NCI-H2081 treated with DMSO at 0.1 percent for 48 hours (cell line): ENCODE measurements at places on chromosomes 5 and 9.

DNA sequence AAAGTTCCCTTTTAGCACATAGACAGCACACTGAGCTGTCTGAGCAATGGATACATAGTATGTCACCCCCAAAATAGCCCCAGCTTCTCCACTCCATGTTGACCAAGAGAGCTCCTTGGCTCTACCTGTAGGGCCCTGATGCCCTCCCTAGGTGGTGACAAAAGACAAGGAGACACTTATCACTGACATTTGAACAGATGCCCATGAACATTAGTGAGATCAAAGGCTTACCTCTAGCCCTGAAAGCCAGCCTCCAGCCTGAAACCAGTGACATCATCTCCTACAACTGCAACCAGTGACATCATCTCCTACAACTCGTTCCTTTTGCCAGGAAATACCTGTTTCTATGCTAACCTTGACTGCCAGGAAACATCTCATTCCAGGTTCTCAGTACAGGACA is 122.7 kb downstream of the FSTL4 start:
- DNase-seq: no peak

DNA sequence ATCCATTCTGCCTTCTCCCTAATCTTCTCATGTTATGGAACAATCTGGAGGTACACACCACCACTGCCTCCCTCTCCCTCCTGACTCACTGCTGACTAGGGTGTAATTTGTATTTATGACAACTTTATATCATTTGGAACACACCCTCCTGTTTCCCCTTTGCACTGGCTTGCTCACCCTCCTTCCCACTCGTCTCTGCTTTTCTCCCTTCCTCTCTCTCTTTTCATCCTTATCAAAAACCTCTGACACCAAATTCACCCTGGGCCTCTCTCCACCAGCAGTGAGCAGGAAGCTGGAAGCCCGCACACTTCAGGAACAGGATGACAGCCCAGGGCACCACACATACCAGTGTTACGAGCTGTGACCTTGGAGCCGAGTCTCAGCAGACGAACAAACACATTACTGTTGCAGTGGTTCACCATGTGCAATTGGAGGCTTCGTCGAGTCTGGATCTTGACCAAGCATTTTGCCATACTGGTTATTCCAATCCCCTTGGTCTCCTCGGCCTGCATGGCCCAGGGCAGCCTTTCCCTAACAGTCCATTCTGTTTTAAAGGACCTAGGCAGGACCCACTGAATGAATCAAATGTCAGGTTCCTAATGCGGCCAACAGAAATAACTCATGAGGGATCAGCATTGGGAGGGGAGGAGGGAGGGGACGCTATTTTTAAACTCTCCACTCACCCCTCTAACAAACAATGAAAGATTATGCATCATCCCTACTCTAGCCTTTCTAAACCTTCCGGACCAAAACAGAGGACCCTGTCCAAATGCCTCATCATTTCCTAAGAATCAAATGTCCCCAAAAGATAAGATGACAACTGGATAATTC is 203.9 kb upstream of the RASEF start:
- no peak for DNase-seq

DNA sequence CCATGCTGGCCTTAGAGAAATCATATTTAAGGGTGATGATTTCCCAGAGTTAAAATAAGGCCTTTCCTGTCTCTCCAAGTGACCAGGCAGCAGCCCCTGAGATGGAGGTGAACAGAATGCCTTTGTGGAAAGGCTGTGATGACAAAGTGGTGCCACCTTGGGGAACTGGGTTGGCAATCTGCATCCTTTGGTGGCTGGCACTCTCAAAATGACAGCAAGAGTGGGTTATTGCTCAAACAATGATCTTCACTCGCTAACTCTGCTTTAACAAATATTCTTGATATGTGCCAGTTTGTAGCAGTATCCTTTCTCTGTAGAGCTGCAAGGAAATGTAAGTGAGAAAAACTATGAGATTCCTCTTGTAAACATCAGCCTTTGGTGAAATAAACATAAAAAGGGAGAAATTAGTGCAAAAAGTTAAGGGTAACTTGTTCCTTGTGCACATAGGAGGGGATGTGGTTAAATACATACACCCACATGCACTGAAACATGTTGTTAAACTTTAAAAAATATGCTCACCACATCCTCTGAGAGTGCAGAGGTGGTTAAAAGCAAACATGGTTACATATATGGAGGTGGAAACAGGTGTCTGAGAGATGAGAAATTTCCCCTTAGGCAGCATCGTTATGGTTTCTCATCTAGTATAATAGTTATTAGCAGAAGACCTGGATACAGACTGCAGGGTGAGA is 373.4 kb upstream of the CTNND2 start:
- no peak for DNase-seq

- DNase-seq: no peak
Measured at GRCh38 chr5:153672347-153673090, 182.0 kb downstream of the GRIA1 start.

DNA sequence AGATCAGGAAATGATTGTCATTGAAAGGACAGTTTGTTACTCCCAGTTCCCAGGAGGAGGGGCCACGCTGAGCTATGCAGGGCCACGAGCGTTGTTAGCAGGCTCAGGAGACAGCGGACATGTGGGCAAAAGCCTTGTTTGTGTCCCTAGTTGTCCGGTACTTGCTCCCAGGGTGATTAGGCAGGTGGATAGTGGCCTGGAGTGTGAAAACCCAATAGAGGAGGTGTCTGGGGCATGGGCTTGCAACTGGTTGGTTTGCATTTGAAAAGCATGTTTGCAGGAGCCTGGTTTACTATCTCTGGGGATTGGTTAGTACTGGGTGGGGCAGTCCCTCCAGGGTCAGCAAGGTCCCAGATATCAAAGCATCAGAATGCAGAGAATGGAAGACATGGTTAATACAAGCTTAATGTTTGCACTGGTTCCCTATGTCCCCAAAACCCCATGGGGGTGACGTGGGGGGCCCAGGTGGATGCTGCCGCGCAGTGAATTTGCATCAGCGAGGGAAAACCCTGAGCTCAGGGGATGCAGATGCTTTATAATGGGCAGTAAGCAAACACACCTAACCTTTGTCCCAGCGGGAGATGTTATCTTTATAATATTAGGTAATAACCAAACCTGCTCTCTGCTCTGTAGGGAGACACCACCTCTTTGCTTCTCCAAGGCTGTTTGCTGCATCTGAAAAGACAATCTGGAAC is 39.7 kb downstream of the ROPN1L start:
- no peak for DNase-seq

DNA sequence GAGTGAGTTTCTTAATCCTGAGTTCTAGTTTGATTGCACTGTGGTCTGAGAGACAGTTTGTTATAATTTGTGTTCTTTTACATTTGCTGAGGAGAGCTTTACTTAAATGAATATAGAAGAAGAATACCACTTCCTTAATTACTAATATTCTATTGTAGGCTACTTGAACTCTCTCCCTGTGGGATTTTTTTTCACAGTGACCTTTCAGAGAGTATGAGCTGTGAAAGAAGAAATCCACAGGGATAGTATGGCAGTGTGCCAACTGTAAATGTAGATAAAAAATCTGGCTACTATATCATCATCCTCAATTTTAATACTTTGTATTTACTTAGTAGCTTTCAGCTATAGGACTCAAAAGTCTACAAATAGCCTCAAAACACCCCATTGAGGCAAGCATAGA is 67.3 kb downstream of the COMMD10 start:
- no peak for DNase-seq

- DNase-seq: no peak
Measured at GRCh38 chr5:109053995-109054417, 306.3 kb downstream of the FER start.

DNA sequence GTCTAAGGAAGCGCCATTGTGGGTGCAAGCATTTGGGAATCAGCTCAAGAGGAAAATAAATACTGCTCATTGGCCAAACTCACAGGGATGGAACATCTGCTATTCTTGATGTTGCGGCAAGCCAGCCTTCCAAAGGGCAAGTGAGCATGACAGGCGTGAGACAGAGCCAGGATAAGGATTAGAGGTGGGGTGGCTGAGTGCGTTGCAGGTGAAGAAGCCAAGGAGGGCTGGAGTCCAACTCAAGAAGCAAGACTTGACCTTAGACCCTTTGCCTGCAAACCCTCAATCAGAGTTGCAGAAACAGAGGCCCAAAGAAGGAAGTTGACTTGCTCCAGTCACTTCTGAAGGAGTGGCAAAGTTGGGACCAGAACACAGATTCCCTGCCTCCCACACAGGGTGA is 79.4 kb downstream of the WWC1 start:
- DNase-seq: no peak

GRCh38 chr5:84724683-84725082 is 340.0 kb upstream of the EDIL3 start:
- no peak for DNase-seq

- DNase-seq: no peak
Measured at GRCh38 chr5:5700549-5700948, 278.1 kb downstream of the ICE1 start.

DNA sequence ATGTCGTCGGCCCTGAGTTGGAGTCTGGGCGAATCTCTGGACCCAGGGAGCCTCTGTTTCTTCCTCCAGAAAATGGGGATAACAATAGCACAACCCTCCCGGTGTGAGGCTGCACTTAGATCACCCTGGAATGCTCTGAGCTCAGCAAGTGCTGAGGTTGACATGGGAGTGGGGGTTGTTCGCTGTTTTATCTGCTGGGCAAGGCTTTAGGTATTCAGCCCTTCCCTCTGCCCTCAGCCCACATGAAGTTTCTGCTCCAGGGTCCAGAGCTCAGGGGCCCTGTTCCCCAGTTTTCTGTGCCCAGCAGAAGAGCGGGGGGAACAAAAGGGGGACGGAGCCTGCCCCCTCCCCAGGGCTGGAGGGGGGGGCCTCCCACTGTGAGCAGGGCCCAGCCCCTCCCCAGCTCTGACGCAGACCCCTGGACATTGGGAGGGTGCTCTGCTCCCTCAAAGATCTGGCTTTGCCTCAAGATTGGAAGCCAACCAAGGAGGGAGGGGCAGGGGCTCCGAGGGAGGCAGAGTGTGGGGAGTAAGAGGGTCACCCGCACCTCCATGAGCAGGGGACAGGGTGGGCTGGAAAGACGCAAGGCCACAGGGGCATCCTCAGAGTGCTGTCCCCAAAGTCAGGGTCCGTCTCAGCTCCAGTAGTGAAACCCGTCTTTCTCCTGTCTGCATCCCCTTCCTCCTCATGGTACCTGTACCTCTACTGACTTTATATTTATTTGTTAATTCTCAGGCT is 215.6 kb downstream of the C9orf50 start:
- no peak for DNase-seq

- no peak for DNase-seq
Measured at GRCh38 chr9:33750307-33750838, 45.0 kb upstream of the PRSS3 start.

DNA sequence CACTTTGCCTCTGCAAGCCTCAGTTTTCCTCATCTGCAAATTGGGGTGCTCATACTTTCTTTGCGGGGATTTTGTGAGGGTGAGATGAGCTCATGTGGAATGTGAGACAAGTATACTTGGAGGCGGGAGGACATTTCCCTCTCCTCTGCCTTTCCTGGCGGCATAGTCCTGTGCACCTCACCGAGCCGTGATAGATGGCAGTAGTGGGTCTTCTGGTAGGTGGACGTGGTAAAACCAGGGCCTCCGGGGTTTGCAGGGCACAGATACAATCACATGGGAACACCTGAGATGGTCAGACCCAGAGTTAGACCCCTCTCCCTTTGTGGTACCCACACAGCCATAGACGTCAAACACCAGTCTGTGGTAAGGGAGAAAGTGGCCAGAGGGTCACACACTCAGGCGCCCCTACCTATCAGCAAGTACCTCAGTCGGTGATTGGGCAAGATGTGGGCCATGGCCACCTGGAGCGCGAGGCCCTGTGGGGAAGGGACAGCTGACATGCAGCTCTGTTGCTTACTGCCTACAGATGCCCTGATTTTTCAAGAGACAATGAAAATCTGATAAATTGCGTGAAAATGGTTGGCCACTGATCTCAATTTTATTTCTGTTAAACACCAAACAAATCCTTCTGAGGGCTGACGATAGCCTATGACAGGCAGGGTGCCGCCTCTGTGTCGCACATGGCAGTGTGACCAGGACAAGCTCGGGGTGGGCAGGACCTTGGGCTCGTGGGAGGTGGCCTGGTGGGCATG is 9.9 kb downstream of the ERGIC1 start:
- no peak for DNase-seq

GRCh38 chr5:152349683-152350526 is 55.2 kb downstream of the NMUR2 start:
- DNase-seq: peak; percentile 4

DNA sequence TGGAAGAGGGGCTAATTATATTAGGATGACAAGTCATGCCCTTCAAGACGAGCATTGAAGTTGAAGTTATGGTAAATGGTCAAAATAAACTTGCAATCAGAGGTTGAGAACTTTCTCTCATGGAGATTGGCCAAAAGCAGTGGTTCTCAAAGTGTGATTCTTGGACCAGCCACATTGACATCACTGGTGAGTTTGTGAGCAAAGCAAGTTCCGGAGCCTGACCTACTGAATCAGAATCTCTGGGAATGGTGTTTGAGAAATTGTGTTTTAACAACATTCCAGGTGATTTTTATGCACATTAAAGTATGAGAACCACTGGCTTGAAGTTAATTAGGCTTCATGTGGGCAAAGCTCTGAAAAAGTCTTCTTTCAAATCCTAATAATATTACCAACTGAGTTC is 403.5 kb downstream of the ZSWIM6 start:
- DNase-seq: no peak

DNA sequence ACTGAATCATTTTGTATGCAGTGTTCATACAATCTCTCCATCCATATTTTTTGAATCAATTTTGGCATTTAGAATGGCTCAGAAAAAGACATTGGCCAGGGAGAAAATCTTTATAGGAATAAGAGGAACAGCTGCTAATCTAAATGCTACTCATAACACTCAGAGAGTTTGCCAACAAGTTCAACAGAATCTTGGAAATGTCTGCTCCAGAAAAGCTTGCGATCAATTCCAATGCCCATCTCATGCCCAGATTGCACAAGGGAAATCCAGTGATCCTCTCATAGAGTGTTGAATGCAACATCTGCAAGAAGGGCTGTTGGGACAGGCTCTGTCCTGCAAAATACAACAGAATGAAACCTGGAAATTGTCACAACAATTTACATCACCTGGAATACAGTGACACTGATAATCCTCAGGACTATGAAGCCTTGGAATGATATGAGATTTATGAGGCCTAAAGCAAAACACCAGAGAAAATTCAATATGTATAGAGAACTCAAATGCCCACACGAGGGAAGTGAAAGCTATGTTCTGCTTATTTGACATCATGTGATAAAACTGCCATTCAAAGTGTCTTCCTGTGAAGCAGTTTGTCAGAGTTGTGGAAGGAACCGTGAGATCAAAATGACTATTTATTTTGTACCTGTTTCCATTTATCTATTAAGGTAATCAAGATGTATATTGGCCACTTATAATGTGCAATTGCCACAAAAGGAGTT is 190.1 kb downstream of the PARP8 start:
- no peak for DNase-seq

- DNase-seq: no peak
Measured at GRCh38 chr9:108775901-108776306, 79.9 kb downstream of the ACTL7B start.

DNA sequence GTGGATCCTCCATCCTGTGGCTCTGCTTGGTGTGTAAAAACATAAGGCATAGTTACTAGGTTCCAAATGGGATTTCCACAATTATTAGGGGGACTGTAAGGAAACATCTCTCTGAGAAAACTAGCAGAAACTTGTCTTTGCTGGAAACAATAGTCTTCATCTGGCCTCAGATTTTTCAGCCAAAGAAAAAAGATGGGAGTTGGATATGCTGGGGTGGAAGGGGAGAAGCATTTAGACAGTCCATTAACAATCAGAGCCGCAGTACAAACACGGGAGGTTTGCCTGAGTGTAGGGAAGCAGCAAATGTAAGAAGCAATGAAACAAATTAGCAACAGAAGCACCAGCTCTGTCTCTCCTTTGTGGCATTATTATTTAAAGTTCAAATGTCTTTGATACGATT is 402.7 kb upstream of the ZNF608 start:
- DNase-seq: no peak

- no peak for DNase-seq
Measured at GRCh38 chr5:83368835-83369234, 102.7 kb upstream of the VCAN start.
